ENCODE measurements at places on chromosomes 16 and 17. TPM values are rescaled to one million over a fixed set of nuclear protein-coding genes. Genes with fewer than 3 reads are reported as not detected.
A peak's percentile ranks its signal among the peaks of the same experiment; 100 is the strongest.

- no peak for DNase-seq
Measured at GRCh38 chr17:55420067-55420775, 1.4 kb downstream of the MMD start.

- DNase-seq: no peak
Measured at GRCh38 chr16:77551357-77551756, 116.5 kb upstream of the ADAMTS18 start.

DNA sequence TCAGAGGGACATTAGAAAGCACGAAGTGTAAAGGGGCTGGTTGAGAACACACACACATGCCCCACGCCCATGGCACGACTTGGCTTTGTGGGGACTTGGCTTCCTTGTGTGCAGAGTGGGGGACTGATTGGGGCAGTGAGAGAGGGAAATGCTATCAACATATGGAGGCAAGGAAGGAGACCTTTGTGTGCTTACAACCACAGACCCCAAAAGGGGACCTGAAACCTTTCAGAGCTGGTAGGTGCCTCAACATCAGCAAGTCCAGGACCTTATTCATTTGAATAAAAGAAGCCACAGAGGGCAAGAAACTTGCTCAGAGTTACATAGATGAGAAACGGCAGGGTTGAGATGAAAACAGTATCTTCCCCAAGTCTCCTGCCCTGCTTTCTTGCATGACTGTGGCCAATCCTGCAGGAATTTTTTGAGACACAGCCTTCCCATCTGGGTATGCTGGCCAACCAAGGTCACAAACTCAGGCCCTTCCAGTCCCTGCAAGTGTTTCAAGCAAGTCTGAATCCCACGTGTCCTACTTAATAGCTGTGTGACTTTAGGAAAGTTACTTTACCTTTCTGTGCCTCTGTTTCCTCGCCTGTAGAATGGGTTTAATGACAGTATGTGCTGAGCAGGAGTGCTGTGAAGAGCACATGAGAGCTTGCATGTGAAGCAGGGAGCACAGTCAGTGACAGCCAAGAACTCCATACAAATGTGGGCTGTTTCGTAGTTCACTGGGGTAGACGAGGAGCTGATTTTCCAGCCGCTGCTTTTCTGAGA lies 26.2 kb downstream of the C16orf78 start:
- no peak for DNase-seq

- DNase-seq: no peak
Measured at GRCh38 chr16:74770831-74771526, 3.6 kb downstream of the FA2H start.

DNA sequence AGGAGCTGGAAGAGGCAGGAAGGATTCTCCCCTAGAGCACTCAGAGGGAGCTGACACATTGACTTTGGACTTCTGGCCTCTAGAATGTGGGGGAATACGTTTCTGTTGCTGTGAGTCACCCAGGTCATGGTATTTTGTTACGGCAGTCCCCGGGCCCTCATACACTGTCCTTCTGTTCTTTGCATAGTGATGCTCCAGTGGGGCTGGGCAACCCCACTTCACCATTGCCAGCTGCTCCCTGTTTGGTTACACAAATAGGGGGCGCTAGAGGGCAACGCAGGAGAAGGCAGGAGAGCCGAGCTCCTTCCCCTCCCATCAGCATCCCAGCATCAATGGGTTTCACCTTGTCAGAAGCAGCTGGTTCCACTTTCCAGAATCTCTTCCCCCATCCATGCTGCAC lies 257.7 kb upstream of the FOXF1 start:
- DNase-seq: no peak

DNA sequence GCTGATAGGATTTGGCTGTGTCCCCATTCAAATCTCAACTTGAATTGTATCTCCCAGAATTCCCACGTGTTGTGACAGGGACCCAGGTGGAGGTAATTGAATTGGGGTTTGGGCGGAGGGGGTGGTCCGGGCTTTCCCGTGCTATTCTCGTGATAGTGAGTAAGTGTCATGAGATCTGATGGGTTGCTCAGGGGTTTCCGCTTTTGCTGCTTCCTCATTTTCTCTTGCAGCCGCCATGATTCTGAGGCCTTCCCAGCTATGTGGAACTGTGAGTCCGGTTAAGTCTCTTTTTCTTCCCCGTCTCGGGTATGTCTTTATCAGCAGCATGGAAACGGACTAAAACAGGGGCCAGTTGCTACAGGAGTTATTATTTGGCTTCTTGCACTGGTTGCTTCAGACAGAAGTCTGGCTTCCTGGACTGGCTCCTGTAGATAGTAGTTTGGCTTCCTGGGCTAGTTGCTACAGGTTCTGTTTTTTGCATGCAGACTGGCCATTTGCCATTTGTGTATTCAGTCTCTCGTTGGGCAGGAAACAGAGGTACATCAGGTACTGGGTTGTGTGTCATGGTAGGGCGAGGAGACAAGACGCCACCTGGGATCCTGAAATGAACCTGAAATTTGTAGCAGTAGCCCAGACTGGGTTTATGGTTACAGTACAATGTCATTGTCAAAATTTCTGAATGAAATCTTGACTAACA lies 32.6 kb downstream of the CNTNAP4 start:
- DNase-seq: no peak

GRCh38 chr16:68272507-68273209 lies 8.3 kb downstream of the SLC7A6 start:
- no peak for DNase-seq

DNA sequence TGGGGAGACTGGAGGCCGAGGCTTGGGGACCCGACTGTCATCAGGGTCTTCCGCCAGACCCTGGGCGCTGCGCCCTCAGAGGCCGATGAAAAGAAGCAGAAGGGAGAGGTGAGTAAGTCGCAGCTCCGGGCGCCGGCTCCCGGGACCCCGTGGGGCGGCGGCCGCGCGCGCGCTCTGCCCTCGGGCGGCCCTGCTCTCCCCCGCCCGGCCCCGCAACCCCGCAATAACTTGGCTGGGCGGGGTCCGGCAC lies 392 bp upstream of the ABHD15 start:
- no peak for DNase-seq

GRCh38 chr16:19085679-19086200 lies 18.3 kb downstream of the COQ7 start:
- DNase-seq: no peak

DNA sequence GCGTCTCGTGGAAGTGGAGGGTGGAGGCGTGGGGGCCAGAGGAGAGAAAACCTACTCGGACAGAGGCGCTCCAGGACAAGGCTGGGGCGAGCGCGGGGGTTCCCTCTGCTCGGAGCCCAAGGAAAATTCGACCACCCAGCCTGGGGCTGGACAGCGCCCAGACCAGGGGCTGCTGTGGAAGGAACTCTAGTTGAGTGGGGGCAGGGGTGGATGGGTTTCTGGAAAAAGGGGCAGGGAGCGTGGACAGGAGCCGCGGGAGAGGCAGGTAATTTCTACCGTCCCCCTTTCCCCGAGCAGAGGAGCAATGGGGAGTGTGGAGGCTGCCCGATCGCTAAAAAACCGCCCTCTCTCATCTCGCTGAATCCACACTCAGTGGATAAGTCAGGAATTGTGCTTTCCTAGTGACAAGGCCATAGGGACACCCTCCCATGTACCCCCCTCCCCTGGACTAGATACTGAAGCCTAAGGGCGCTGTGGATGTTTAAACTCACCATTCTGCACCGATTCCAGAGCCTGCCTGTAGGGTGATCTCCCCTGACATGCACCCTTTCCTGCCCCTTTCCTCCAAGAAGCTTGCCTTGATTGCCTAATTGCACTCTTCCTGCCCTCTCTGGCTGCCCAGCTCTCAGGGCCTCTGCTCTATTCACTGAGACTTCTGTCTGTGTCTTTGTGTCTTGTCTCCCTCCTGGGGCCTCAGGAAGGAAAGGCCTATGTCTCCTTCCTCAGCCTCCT lies 90.7 kb upstream of the TMEM97 start:
- no peak for DNase-seq

DNA sequence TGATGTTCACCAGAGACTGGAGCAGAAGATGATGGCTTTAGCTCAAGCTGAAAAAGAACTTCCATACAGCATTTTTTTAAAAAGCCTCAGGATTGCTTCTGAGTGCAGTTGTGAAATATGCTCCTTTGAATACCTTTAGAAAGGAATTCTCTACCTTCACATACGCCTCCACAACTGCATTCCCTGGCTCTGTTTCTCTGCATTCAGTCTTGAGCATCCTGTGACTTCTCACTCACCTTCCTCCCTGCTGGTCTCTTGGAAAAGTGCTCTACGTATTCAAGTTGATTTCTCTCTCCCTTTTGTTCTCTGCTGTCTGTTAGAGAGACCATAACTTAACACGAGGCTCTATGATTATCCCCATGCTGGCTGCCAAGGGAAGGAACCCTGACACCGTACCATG lies 34.5 kb downstream of the HS3ST2 start:
- DNase-seq: no peak

- no peak for DNase-seq
Measured at GRCh38 chr17:52140601-52141000, 17.9 kb downstream of the CA10 start.

DNA sequence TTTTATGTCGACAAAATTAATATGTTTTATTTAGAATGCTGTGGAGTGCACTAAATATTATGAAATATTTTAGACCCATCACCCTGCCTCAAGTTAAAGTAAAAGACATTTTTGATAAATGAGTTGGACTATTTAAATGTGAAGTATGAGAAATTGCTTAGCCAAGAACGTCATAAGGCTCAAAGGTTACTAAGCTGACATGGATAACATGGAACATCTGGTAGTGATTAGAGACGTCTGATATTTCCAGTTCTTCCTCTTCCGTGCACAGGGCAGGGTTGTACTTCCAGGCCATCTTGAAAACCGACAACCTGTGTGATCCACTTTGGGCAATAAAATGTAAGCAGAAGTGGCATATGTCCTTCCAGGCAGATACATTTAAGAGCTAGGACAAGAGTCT lies 7.2 kb upstream of the CCL8 start:
- DNase-seq: no peak

DNA sequence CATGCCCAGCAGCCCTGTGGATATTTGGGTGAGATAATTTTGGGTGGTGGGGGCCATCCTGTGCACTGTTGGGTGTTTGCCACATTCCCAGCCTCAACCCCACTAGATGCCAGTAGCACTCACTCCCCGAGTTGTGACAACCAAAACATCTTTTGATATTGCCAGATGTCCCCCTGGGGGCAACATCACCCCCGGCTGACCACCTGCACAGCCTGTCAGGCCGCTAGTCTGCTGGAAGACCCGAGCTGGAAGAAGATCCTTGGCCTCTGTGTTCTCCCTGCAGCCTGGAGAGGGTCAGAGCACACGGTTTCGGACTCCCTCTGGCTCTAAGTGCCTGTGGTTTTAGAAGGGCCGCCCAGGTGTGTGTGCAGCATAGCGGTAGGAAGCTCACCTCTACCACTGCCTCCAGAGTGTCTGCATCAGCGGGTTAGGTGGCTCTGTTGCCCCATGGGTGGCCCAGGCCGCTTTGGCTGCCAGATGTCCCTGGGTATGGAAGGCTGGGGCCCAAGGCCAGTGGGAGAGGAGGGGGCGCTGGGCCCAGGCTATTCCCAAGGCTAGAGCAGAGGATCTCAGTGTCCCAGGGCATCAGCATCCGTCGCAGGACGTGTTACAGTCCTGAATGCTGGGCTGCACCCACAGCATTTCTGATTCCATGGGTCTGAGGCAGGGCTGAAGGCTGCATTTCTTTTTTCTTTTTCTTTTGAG lies 195.8 kb upstream of the GSE1 start:
- no peak for DNase-seq

DNA sequence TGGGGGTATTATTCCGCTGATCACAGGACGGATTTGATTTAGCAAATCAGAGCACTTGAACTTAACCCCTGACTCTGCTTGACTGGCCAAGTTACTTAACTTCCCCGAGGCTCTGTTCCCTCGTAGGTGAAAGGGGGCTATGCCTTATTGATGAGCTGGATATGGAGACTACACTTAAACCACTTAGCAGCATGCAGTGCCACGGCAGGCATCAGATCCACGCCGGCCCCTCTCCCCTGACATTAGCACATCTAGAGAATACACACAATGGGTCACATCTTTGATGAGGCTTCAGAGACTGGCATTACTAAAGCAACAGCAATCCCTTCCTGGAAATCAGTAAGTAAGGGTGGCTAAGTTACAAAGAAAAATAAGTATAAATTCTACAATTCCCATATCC lies 71.0 kb downstream of the ABCC12 start:
- DNase-seq: no peak

DNA sequence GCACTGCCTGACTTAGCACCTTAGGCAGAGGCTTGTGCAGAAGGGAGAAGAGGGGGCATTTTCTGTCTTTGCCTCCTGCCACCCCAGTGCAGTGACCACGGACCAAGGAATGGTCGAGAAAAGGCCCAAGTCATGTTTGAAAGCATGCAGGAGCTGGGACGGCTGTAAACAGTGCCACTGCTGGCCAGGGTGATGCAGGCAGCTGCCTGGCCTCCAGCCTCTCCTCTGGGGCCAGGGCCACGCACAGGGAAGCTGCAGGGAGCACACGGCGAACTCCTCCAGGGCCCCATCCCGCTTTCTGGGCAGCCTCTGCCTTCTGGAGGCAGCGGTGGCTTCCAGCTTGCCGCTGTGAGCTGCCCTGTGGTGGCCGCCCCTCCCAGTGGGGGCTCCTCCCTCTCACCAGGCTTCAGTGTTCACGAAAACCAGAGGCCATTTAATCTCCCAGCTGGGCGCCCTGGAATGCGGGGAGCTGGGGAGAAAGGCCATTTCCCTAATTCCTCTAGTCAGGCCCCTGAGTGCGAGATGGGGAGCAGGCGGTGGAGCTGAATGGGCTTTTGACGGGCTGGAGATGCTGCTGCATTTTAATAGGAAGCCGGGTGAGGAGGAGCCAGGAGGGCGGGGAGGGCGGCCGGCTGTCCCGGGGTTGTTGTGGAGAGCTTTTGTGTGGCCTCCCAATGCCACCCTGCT lies 28.7 kb upstream of the DNAI2 start:
- DNase-seq: no peak

- DNase-seq: no peak
Measured at GRCh38 chr17:46072998-46073397, 73.9 kb downstream of the STH start.

DNA sequence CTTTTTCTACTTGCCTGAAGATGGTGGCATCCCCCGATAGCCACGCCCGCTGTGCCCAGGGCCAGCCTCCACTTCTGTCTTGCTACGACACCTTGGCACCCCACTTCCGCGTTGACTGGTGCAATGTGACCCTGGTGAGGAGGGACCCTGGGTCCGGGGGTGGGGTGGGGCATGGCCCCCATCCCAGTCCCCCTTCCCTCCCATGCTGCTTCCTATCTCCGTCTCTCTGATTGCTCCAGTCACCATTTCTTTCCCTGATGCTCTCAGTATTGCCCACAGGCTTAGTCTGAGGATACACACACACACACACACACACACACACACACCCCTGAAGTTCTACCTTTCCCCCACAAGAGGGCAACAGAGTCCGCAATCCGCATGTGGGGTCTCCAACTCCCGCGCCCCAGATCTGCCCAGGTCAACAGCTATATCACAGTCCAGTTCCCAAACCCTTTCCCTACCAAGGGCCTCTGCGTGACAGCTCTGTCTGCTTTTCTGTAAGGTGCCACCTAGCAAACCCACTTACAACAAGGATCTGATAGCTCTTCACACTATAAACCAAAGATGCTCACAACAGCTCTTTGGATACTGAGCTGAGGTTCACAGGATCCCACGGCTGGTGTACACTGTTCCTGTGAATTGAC lies 3.4 kb downstream of the SGCA start:
- peak; percentile 67 for DNase-seq

GRCh38 chr16:56849690-56850680 lies 15.0 kb upstream of the SLC12A3 start:
- DNase-seq: no peak

The PLLP gene
- total RNA-seq: 1.4 TPM

The GAS7 gene
- 4.0 TPM for total RNA-seq

The PNMT gene
- not detected for total RNA-seq

The BICDL2 gene
- not detected for total RNA-seq

The ODAD4 gene
- total RNA-seq: 1.0 TPM

The MYOCD gene
- total RNA-seq: 0.05 TPM

The TIMM22 gene
- total RNA-seq: 5.0 TPM

The PRMT7 gene
- total RNA-seq: 31.5 TPM

The SNTB2 gene
- 7.8 TPM for total RNA-seq

The TPSG1 gene
- total RNA-seq: not detected

The ITGAX gene
- 9.6 TPM for total RNA-seq

All from liver (tissue), 10 donors.